Muscle of leg (tissue), 16 donors: ENCODE measurements at places on chromosomes 11 and 22. TPM values are rescaled to one million over a fixed set of nuclear protein-coding genes. Genes with fewer than 3 reads are reported as not detected.

The CARD18 gene
- 0.13 TPM for total RNA-seq

GRCh38 chr22:36756746-36757655, 18.9 kb downstream of the IFT27 start:
- peaks cover 10% of the 10 kb centered on the region for H3K27me3 ChIP-seq
- no peak overlapping the region for H3K4me3 ChIP-seq
- H3K36me3 ChIP-seq, result peaks cover 5% of the 10 kb centered on the region

The APOBEC3B gene
- total RNA-seq, result 1.7 TPM

DNA sequence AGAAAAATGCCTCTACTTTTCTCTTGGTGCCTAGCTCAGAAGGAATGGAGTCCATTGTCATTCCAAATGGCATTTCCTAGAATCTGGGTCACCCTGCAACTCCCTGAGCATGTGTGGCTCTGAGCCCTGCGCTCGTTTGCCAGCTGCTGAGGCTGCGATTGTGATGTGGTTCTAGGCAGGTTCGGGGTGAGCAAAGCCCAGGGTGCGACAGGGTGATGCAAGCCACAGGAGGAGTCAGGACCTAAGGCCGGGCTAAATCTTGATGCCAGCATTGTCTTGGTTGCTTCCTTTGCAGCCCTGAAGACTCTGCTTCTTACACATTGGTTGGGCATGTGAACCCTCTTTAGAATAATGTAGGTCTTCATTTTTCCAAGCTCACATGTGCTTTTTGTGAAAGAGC, 131.0 kb downstream of the MORC2 start:
- no peaks in the 10 kb centered on the region for H3K36me3 ChIP-seq
- no peak overlapping the region for H3K27ac ChIP-seq
- H3K4me1 ChIP-seq, result no peaks in the 10 kb centered on the region
- peaks cover 2% of the 10 kb centered on the region for H3K27me3 ChIP-seq
- DNase-seq, result no peak

GRCh38 chr11:88169881-88170280, 5.4 kb downstream of the RAB38 start:
- H3K36me3 ChIP-seq, result no peaks in the 10 kb centered on the region
- H3K27ac ChIP-seq, result no peak overlapping the region
- peaks cover 10% of the 10 kb centered on the region for H3K4me1 ChIP-seq
- no peak for DNase-seq
- peaks cover under 1% of the 10 kb centered on the region for H3K27me3 ChIP-seq
- no peak overlapping the region for H3K4me3 ChIP-seq

The MMP13 gene
- total RNA-seq, result 0.04 TPM

DNA sequence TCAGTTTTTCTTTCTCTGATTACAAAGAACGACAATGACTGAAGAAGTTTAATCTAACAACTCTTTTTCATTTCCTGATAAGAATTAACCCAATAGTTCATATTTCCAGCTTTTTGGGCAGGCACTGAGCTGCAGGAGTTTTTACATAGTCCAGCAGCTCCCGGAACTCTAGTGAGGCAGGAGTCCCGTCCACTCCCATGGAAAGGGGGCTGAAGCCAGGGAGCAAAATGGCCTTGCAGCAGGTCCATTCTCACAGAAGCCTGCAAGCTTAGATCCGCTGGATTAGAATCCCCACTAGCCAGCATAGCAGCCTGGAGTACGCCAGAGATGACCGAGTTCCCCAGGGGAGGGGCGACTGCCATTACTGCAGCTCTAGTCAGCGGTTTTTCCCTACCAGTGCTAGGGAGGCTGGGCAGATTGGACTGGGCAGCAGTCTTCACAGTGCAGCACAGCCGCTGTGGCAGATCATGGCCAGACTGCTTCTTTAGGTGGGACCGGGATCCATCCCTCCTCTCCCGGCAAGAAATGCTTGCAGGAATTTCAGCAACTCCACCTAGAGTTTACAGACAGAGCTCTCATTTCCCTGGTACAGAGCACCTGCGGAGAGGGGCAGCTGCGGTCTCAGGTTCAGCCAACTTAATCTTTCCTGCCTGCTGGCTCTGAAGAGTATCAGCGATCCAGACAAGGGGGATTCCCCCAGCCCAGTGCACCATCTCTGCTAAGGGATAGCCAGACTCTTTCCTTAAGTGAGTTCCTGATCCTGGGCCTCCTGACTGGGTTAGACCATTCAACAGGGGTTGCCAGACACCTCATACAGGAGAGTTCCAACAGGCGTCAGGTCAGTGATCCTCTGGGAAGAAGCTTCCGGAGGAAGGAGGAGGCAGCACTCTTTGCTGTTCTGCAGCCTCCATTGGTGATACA, 742 bp upstream of the CASP4 start:
- H3K4me1 ChIP-seq, result peaks cover 4% of the 10 kb centered on the region
- peak; percentile 74 for DNase-seq
- peak overlapping the region; percentile 58 for H3K4me3 ChIP-seq
- H3K36me3 ChIP-seq, result no peaks in the 10 kb centered on the region
- peak overlapping the region; percentile 94 for H3K27ac ChIP-seq
- no peaks in the 10 kb centered on the region for H3K27me3 ChIP-seq

GRCh38 chr11:105573091-105573490, 36.8 kb upstream of the GRIA4 start:
- no peaks in the 10 kb centered on the region for H3K4me1 ChIP-seq
- DNase-seq, result no peak
- no peak overlapping the region for H3K27ac ChIP-seq
- H3K4me3 ChIP-seq, result no peak overlapping the region
- no peaks in the 10 kb centered on the region for H3K36me3 ChIP-seq

- peak overlapping the region; percentile 76 for H3K27ac ChIP-seq
- H3K27me3 ChIP-seq, result no peaks in the 10 kb centered on the region
- H3K36me3 ChIP-seq, result no peaks in the 10 kb centered on the region
- H3K4me3 ChIP-seq, result no peak overlapping the region
Measured at GRCh38 chr11:85539029-85539689, 88.0 kb downstream of the DLG2 start.

DNA sequence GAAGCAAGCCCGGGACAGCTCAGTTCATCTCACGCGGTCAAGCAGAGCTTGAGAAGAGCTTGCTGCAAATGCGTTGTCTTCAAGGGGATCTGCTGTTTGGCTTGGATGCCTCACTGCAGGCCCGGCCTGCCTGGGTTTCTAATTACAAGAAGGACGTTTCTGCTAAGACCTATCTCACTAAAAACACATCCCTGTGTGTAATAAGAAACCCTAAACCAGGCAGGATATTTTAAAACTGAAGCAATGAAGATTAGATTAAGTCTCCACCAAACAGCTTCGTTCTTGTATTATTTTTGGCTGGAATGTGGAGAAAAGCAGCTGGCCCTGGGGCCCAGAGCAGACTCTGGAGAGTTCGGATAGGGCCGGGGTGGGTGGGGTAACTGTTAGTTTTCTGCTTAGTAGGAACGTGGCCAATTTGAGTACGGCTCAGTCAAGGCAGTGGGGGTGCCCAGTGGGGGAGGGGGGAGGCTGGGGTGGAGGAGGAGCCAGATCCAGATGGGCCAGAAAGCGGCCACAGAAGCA, 6.0 kb downstream of the PKNOX2 start:
- peak overlapping the region; percentile 96 for H3K27ac ChIP-seq
- H3K36me3 ChIP-seq, result peaks cover 4% of the 10 kb centered on the region
- peak; percentile 94 for DNase-seq
- peaks cover 71% of the 10 kb centered on the region for H3K4me1 ChIP-seq
- peaks cover 15% of the 10 kb centered on the region for H3K27me3 ChIP-seq

DNA sequence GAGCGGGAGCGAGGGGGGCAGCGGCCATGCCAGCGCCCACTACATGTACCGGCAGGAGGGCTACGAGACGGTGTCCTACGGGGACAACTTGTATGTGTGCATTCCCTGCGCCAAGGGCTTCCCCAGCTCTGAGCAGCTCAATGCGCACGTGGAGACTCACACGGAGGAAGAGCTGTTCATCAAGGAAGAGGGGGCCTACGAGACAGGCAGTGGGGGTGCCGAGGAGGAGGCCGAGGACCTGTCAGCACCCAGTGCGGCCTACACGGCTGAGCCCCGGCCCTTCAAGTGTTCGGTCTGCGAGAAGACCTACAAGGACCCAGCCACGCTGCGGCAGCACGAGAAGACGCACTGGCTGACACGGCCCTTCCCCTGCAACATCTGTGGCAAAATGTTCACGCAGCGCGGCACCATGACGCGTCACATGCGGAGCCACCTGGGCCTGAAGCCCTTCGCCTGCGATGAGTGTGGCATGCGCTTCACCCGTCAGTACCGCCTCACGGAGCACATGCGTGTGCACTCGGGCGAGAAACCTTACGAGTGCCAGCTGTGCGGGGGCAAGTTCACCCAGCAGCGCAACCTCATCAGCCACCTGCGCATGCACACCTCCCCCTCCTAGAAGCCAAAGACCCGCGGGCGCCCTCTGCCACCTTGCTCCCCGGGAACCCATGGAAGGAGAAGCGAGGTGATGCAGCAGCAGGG, 20.9 kb upstream of the TMEM191C start:
- no peak overlapping the region for H3K4me3 ChIP-seq
- H3K27me3 ChIP-seq, result no peaks in the 10 kb centered on the region
- peaks cover 44% of the 10 kb centered on the region for H3K36me3 ChIP-seq
- no peak for DNase-seq
- H3K4me1 ChIP-seq, result peaks cover 19% of the 10 kb centered on the region

DNA sequence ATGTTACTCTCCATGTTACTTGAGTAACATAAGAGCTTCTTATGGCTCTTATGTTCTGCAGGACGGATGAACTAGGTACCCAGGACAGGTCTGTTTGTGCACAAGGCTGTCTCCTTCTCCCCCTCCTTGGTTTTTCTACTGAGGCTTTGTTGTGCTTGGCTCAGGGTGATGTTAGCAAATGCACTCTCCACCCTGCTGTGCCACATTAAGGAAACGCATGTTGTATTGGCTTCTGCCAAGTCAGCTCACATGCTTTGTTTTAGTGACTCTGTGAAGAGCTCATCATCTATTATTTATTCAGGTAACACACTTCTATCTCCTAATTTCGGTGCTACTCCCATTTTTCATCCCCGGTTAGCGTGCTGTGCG, 108.3 kb downstream of the PTPRJ start:
- peaks cover 4% of the 10 kb centered on the region for H3K27me3 ChIP-seq
- H3K27ac ChIP-seq, result no peak overlapping the region
- H3K36me3 ChIP-seq, result no peaks in the 10 kb centered on the region
- H3K4me1 ChIP-seq, result peaks cover 3% of the 10 kb centered on the region

- H3K4me3 ChIP-seq, result no peak overlapping the region
- H3K36me3 ChIP-seq, result no peaks in the 10 kb centered on the region
- peaks cover 16% of the 10 kb centered on the region for H3K4me1 ChIP-seq
- DNase-seq, result no peak
- H3K27me3 ChIP-seq, result no peaks in the 10 kb centered on the region
Measured at GRCh38 chr11:121479698-121480238, 27.0 kb upstream of the SORL1-AS1 start.

The ART1 gene
- total RNA-seq, result 5.7 TPM

DNA sequence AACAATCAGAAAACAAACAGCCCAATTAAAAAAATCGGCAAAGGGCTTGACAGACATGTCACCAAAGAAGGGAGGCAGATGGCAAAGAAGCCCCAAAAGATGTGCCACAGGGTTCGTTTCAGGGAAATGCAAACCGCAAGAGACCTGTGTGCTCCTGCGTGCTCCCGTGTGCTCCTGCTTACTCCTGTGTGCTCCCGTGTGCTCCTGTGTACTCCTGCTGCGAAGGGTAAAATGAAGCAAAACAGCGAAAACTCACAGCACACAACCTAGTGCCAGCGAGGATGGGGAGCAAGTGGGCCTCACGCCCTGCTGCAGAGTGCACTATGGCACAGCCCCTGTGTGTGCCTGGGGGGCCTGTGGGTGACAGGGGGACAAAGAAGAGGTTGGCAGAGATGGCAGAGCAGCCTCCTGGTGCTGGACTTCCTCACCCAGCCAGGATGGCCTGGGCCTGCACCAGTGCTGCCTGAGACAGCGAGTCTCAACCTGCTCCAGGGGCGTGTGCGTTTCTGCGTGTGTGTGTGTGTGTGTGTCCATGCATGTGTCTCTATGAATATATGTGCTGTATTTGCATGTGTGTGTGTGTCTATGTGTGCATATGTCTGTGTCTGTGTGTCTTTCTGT, 14.0 kb downstream of the ASCL2 start:
- no peaks in the 10 kb centered on the region for H3K4me1 ChIP-seq
- H3K27ac ChIP-seq, result no peak overlapping the region
- H3K4me3 ChIP-seq, result no peak overlapping the region
- no peaks in the 10 kb centered on the region for H3K27me3 ChIP-seq
- no peaks in the 10 kb centered on the region for H3K36me3 ChIP-seq
- no peak for DNase-seq

The ANO9 gene
- total RNA-seq, result 0.09 TPM
